Activated CD4-positive, alpha-beta T cell treated with anti-CD3 and anti-CD28 coated beads, Interleukin-2, amount 50 U/mL, for 4 hours (primary cell): ENCODE measurements at places on chromosomes 3 and 15.

DNA sequence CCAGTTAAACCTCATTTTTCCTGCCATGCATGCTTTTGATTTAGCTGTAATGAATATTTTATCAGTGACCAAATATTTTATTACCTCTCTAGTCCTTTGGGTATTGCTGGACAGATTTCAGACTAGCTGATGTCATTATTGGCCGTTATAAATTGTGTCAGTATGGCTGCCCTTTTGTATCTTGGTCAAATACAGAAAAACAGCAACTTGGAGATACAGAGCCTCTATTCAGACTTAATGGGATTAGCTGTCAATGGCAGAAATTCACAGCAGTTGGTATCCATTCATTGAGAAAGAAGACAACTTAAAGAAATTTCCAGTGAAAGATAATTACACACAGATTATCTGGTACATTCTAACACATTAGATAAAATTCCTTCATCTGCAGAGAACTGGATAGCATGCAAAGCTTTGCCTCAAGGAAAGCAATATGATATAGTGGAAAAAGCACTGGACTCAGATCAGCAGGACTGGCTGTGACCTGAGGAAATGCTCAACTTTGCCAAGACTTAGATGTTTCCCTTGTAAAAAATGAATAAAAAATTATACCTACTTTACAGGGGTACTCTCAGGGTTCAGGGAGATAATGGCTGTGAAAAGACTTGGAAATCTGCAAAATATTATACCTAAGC lies 20.8 kb downstream of the COL6A6 start:
- no peak for DNase-seq

DNA sequence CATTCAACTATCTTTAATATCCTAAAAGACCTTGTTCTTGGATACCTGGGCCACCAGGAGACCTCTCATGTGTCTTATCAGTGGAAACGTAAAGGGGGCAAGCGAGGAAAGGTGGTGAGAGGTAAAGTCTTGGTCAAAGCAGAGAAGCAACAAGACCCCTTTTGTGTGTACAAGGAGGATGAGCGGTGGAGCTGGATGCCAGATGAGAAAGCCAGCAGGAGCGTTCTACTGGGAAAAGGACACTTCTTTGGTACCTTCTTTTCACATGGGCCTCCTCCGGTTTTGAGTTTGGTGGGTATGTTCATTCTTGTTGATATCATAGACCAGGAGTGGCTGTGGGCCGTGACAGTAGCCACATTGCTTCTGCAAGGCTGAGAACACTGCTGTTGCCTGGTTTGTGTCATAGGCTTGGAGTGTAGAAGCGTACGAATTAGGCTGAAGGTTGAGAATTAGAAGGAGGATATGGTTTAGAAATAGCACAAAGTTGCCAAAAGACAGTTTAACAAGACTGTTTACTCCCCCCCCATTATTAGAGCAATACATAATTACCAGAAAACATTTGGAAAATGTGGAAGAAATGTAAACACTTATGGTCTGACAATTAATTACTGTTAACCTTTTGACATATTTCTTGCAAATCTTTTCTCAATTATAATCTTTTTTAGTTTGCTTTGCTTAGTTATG lies 46.8 kb upstream of the VILL start:
- DNase-seq, result no peak

GRCh38 chr3:50620420-50620819 lies 3.5 kb downstream of the MAPKAPK3 start:
- no peak for DNase-seq

DNA sequence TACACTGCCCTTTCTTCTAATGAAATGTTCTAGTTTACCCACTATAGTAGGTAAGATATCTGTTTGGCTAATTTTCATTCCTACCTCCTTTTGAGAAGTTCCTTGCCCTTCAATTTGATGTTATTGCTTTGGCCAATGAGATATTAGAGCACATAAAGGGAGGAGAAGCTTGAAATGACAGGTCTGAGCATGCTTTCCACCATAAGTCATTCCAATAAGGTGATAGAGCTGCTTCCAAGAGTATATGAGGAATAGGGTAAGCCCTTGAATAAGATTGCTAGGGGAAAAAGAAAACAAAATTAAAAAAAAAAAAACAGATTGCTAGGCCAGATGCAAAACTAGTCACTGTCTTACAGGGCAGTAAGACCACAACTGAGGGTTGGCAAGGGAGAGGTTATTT lies 78.9 kb upstream of the TRIM42 start:
- DNase-seq, result no peak

- no peak for DNase-seq
Measured at GRCh38 chr3:194661374-194661773, 10.6 kb downstream of the LSG1 start.

GRCh38 chr15:66505430-66505811 lies 295 bp downstream of the ZWILCH start:
- no peak for DNase-seq

- DNase-seq, result no peak
Measured at GRCh38 chr15:47620960-47621681, 96.2 kb upstream of the SEMA6D start.

GRCh38 chr3:197399486-197399885 lies 101.1 kb upstream of the DLG1 start:
- DNase-seq, result no peak

DNA sequence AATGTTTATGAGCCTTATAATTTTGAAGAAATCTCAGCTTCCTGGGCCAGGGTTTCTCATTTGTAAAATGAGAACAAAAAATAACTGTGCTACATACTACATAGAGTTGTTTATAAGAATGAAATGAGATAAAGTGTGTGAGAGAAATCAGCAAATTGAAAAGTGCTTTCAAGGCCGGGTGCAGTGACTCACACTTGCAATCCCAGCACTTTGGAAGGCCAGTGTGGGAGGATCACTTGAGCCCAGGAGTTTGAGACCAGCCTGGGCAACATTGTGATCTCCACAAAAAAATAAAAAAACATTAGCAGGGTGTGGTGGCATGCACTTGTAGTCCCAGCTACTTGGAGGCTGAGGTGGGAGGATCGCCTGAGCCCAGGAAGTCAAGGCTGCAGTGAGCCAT lies 22.4 kb downstream of the FOXB1 start:
- DNase-seq, result no peak

DNA sequence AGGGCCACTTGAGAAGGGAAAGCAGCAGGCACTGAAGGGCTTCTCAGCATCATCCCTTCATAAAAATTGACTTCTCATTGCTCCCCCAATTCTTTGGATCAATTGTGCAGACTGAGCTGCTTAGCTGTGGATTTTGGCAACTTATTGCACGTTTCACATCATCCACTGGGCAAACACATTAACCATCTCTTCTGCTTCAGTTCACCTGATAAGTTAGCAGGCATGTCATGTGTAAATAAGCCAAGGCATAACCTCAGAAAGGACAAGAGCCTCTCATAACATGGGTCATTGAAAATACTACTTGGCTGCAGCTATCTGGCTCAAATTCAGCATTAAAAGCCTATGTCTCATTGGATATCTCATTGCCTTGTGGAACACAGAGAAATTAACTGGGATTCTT lies 366.5 kb downstream of the LRRC3B start:
- DNase-seq, result no peak

GRCh38 chr3:4716706-4717362 lies 223.7 kb downstream of the ITPR1 start:
- DNase-seq, result no peak

DNA sequence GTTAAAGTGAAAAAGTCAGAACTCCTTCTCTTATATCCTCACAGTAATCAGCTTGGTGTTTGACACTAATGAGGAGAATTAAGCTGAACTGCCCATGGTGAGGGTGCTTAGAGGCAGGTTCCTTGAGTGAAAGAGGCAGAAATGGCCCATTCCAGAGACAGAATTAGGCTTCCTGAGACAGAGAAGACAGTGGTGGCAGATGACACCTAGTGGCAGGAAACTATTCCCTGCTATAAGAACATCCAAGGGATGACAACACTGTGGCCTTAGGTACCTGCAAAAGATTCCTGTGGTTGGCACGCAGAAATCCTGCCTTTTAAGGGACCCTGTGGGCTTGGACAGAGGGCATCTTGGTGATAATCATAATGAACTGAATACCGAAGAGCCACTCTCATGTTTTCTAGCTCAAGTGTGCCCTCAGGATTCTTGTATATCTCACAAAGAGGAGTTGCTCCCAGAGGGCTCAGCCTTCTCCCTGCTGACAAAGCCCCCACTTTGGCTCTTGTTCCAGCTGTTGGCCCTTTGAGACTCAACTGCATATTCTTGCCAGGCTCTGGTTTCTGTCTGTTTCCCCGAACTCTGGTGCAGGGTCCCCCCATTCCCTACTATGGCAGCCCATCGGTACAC lies 56.0 kb downstream of the KBTBD12 start:
- DNase-seq, result no peak

DNA sequence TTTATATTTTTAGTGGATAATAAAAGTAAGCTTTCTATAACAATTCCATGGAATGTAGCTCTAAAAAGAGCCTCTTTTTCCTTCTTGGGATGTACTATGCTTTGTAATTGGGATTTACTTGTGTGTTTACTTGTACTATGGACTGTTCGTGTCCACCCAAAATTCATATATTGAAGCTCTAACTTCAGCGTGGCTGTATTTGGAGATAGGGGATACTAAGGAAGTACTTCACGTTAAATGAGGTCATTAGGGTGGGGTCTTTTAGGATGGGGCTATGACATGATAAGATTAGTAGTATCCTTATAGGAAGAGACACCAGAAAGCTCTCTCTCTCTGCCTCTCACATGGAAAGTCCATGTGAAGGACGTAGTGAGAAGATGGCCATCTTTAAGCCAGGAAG lies 64.9 kb downstream of the P3H2 start:
- DNase-seq, result no peak

- no peak for DNase-seq
Measured at GRCh38 chr3:6791161-6791560, 69.8 kb upstream of the GRM7 start.

- DNase-seq, result no peak
Measured at GRCh38 chr3:126305427-126305826, 51.8 kb downstream of the KLF15 start.

DNA sequence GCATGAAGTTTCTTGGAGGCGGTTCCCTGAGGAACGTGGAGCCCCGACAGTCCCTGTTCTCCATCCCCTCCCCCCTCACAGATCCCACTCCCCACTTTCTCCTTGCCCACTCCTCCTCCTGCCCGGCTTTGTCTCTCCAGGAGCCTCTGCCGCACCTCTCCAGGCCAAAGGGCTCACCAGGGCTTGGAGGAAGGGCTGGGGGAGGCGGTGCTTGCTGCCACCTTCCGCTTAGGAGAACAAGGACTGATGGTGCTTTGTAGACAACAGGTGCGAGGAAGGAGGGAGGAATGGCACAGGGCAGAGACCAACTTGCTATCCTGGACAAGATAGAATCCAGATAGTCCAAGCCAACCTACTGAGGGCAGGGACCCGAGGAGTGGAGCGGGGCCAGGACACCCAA lies 103.5 kb upstream of the SMAD3 start:
- no peak for DNase-seq

DNA sequence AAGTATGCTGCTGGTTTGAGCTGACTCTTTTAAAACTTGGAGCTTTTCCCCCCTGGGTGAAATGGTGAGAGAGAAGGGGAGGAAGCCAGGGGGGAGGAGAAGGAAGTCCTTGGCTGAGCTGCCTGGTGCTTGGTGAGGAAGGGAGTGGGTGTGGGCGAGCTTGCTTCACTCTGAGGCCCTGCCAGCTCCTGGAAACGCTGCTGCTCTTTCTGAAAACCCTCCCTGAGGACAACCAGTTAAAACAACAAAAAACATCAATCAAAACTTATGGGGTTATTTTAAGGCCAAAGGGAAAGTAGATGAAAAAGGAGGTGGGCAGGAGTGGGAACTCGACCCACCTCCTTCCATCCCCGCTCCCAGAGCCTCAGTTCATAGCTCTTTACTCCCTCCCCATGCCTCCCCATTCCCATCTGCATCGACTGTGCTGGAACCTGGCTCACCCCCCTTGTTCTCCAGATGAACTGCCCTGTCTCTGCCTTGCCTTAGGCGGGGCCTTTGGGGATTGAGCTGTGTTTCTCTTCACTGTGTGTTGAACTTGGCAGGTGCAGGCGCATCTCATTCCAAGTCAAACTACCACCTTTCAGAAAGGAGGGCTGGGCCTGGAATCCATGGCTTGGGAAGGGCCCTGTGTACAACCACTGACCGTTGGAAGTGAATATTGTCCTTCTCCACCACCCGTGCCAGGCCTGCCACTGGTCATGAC lies 166.1 kb downstream of the ZNF621 start:
- DNase-seq, result no peak

GRCh38 chr3:128422762-128423524 lies 43.7 kb downstream of the DNAJB8 start:
- no peak for DNase-seq

GRCh38 chr3:158249183-158249582 lies 139.3 kb downstream of the RSRC1 start:
- no peak for DNase-seq

DNA sequence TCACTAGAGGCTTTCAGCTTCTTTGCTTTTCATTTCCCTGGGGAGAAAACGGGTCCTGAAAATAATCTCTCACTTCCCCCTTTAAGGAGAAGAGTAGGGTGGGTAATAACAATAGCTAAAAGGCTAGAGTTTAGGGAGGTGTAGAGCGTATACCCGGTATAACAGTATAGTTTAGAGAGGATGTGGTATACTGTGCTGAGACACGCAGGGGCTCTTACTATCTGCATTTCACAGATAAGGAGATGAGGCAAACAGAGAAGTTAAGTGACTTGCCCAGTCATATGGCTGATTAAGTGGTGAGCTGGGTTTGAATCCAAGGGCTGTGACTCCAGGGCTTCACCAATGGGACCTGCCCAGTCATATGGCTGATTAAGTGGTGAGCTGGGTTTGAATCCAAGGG lies 15.0 kb upstream of the KCNMB3 start:
- no peak for DNase-seq

DNA sequence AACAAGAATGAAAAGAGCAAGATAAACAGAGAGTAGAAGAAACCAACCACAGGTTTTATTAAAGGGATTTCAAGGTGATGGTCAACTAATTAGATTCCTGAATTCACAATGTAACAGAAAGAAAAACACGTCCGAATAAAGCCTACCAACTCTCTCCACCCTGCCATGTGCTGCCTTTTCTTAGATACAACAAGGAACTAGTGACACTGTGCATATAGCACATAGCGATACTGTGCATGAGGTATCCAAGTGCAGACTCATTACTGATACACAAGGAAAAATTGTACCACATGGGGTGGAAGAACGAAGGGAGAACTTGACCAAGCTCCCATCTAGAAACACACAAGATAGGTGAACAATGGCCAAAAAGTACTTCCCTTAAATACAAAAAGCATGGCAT lies 154.6 kb downstream of the MAGI1 start:
- no peak for DNase-seq

- no peak for DNase-seq
Measured at GRCh38 chr15:48855501-48856440, 22.2 kb upstream of the EID1 start.

DNA sequence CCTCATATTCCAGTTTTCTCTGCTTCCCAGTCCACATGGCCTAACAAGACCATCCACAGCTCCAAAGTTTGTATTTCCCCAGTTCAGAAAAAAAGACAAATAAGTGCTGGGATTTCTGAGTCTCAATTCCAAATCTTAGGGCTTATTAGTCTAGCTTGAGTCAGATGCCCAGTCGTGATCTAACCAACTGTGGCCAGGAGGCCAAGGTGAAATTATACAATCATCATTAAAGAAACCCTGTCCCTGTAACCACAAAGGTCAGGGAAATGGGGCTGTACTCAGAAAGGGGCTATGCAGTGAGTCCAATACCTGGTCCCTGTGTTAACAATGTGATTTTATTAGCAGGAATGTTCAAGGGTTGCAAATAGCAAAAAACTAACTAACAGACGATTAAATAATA lies 40.5 kb upstream of the MITF start:
- no peak for DNase-seq

- DNase-seq, result no peak
Measured at GRCh38 chr3:152185891-152186630, 82.7 kb upstream of the MBNL1 start.
